ENCODE measurements at places on chromosomes 5 and 9.

GRCh38 chr5:16366491-16366890 is 99.1 kb downstream of the ZNF622 start:
- no peak for DNase-seq

DNA sequence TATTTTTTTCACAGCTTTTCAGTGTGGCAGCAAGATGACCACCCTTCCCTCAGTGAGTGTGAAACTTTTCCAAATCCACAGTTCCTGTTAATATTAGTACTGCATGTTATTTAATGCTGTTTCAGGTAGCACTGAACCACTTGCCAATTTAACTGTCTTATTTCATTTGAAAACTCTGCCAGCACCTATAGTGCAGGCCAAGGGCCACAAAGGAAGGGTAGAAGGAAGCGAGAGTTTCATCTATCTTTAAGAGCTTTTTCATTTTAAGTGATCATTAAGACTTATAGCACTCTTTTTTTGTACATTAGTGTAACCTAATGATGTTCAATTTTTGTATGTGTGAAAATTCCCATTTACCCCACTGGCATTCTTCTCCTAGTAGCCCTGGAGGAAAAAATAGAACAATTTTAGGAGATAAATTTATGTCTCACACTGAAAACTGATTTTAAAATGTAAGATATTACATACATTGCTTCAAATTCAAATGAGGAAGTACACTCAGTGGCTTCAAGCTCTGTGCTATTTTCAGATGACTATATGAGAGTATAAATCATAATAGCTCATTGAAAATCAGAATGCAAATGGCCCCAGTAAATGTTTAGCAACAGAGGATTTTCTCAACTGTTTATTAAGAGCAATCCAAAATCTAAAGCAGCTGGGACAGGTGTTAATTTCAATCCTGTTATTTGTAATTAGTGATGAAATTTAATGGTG is 820.5 kb downstream of the PTPRD start:
- DNase-seq, result no peak

- no peak for DNase-seq
Observed at GRCh38 chr5:56507351-56507930, 274.3 kb upstream of the ANKRD55 start.

DNA sequence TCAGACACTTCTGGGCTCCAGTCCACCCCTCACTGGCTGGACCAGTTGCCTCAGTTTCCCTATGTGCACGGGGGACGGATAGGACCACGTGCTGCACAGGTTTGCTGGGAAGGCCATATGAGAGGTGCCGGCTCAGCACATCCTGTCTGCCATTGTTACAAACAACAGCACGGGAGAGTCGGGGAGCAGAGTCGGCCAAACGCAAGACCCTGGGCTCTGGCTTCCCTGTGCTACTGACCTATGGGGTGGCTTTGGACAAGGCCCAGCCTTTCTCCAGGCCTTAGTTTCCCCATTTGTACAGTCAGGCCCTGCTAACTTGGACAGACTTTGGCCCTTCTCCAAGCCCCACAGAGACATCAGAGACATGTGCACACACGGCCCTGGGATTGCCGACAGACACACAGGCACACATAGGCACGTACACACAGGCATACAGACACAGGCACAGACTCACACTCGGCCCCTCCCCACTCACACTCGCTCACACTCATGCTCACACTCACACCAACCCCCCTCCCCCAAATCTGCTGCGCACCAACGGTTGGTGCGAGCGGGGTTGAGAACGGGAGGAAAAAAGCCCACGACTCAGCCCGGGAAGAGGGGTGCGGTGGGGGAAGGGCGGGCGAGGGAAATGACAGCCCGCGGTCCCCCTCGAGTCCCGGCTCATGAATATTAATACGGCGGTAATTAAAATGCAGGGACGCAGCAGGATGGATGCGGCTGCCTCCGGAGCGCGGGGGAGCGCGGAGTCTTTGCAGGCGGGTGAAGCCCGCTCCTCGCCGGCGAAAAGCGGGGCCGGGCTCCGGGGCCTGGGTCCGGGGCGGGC is 133.0 kb downstream of the C9orf50 start:
- DNase-seq, result no peak

GRCh38 chr9:14391620-14392019 is 77.7 kb upstream of the NFIB start:
- DNase-seq, result no peak

GRCh38 chr5:39580702-39581453 is 156.1 kb upstream of the DAB2 start:
- no peak for DNase-seq

- DNase-seq, result no peak
Observed at GRCh38 chr5:111386832-111387162, 125.5 kb downstream of the STARD4 start.

DNA sequence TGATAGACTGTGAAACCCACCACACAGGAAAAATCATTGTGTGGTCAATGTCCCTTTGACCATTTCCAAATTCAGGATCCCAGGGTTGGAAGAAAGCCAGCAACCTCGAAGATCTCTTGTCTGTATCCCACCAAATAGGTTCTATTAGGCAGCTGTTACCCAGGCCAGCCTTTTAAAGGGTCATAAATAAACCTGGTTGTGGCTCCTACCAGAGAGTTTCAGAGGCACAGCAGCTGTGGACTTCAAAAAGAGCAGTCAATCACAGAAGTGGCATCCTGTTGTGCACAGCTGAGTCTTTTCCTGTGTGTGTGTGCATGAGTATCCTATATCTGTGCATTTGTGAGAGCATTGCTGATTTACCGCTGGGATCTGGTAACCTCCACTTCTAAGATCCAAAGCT is 23.7 kb upstream of the OR2S2 start:
- no peak for DNase-seq

- no peak for DNase-seq
Observed at GRCh38 chr9:8390571-8390970, 591.0 kb upstream of the DMAC1 start.

- DNase-seq, result no peak
Observed at GRCh38 chr5:76083555-76084495, 642 bp downstream of the SV2C start.

GRCh38 chr9:10238087-10238486 is 374.7 kb downstream of the PTPRD start:
- DNase-seq, result no peak

DNA sequence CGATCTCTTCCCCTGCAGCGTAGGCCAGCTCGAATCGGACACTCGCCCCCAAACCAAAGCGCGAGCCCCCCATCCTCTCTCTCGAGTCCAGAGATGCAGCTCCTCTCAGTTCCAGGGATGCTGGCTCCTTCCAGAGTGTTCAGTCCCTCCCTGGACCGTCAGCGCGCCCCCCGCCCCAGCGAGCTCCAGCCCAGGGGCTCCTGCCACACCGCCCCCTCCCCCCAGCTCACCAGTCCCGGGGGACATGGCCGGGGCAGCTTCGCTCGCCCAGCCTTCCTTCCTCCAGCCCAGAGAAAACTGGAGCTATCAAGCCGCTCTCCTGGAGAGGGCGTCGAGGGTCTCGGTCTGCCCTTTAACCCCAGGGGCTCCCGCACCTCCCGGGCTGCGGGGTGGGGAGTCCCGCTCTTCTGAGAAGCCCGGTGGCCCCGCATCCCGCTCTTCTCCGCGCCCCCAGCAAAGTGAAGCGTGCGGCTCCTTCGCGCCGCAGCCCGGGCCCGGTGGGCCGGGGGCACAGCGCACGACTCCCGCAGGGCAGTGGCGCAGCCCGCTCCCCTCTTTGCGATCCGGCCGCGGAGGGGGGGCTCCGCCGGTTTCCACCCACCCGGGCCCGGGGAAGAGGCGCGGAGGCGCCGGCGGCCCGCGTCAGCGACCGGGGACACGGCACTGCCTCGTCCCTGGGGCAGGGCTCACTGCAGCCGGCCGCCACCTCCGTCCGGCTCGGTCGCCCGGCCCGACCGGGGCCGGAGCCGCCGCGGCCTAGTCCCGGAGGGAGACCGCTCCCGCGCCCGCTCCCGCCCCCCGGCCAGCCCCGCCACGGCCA is 587 bp downstream of the MIER3 start:
- peak; percentile 10 for DNase-seq

- DNase-seq, result no peak
Observed at GRCh38 chr9:78871452-78872331, 574.8 kb downstream of the PSAT1 start.

GRCh38 chr5:3101561-3101960 is 350.1 kb upstream of the IRX2 start:
- DNase-seq, result no peak

DNA sequence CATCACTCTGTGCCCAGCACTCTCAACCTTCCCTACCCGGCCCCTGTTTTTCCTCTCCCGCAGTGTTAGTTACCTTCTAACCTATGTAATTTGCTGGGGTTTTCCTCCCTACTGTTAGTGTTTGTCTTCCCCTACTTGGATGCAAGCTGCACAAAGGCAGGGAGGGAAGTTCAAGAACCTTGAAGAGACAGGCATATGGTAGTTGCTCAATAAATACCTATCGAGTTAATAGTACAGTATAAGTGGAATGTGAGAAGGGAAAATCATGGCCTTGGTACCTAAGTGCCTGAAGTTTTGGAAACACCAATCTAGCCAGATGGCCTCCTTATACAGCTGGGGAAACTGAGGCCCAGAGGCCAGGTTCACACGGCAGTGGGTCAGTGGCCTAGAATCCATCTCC is 24.2 kb downstream of the PDGFRB start:
- DNase-seq, result no peak

GRCh38 chr5:81601919-81602318 is 149.0 kb downstream of the SSBP2 start:
- DNase-seq, result no peak

DNA sequence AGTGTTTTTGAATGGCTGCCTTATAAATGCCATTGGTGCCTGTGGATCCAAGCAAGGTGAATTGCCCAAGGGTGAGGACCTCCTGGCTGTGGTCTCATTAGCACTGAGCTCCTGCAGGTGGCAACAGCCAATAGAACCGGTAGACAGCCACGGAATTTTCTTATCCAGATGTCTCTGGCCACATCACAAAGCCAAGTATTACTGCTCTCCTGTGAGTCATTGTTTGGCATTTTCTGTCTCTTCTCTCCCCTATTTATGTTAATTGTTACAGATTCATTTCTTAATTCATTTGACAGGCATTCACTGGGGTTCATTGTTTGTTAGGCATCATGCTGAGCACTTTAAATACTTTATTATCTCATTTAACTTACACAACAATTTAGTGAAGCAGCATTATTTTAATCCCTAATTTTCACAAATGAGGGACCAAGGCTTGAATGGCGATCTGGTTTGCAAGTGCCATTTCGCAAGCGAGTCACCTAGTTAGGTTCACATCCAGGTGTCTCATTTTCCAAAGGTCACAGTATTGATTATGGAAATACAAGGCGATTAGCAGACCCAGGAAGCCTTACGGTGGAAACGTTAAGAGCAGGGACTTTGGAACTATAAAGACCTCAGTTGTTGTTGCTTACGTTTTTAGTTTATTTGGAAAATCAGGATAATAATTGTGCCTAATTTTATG is 58.2 kb upstream of the DPYSL3 start:
- DNase-seq, result no peak

- no peak for DNase-seq
Observed at GRCh38 chr9:92616199-92616641, 53.7 kb downstream of the IPPK start.

GRCh38 chr5:9222054-9222976 is 323.6 kb downstream of the SEMA5A start:
- no peak for DNase-seq

- peak; percentile 20 for DNase-seq
Observed at GRCh38 chr9:114662081-114662989, 4.7 kb upstream of the TEX53 start.

- DNase-seq, result no peak
Observed at GRCh38 chr5:39541920-39542319, 117.1 kb upstream of the DAB2 start.

DNA sequence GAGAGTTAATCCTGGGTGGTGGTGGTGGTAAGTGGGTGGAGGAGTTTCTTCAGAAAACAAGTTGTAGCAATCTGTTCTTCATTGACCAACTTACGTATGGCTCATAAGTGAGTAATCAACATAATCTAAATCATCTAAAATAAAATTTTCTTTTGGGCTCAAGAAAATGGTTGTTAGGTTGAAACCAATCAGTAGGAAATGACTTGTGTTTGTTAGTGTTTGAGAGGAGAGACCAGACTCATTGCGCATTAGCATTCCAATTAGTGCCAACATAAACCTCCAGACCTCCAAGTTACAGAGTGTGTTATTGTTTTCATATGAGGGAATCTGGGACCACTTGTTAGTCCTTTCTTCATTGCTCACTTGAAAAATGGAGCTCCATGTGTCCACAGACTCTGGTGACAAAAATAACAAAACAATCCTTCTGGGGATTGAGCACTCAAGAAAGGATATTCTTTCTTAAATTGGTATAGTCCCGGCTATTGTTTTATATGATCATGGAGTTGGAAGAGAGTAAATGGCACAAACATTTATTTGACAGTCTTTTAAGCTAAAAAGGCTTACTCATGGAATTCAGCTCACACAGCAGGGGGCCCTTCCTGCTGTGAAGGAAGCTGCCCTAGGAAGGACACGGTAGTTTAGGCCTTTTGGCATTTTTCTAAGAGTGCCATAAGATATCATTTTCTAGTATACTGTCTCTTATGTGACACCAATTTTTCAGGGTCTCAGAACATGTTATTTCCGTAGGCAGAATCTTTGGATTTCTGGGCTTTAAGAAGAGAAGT is 441.1 kb downstream of the EBF1 start:
- DNase-seq, result no peak

DNA sequence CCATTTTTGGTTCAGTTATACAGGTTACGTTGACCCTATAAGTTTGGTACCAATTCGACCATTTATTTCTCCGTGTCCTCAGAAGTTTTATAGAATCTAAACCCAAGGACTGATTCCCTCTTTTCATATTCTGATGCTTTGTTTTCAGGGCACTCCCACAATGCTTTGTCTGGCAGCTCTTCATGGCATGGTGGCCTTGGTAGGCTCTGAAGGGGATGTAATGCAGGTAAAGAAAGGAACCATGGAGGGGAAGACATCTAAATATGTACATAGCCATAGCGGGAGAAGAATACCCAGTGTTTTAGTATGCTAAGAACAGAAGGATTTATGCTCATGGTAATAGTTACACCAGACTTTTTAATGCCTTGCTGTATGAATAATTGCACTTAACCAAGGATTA is 82.7 kb downstream of the HACD4 start:
- DNase-seq, result no peak

DNA sequence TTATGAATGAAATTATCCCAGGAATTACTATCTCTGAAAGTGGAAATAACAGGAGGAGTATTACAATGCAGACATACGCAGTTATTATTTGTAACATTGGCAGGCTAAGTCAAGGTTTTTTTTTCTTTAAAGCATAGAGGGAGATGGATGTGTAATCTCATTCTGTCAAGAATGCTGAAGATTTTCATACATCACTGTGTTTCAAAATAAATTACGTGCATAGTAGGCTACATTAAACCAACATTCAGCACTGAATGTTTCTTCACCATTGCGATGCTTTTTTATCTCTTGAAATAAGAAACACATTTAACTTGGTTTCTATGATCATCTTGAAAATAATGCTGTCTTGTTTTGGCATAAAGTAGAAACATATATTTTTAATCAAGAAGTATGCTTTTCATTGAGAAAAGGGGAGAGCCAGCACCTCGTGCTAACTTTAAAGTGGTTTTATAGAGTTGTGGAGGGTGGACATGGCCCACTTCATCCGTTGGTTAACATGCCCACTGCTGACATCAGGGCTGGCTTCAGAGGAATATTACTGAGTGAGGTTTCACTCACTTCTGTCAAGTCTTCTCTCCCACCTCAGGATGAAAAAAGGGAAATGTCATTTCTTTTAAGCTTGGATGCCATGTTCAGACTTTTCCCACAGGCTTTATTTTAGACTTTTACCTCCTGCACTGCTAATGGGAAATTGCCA is 203.6 kb upstream of the MEF2C start:
- no peak for DNase-seq

Measured in activated CD8-positive, alpha-beta memory T cell treated with anti-CD3 and anti-CD28 coated beads for 48 hours (primary cell).